ENCODE measurements at places on chromosomes 4 and X.
A peak's percentile ranks its signal among the peaks of the same experiment; 100 is the strongest.

DNA sequence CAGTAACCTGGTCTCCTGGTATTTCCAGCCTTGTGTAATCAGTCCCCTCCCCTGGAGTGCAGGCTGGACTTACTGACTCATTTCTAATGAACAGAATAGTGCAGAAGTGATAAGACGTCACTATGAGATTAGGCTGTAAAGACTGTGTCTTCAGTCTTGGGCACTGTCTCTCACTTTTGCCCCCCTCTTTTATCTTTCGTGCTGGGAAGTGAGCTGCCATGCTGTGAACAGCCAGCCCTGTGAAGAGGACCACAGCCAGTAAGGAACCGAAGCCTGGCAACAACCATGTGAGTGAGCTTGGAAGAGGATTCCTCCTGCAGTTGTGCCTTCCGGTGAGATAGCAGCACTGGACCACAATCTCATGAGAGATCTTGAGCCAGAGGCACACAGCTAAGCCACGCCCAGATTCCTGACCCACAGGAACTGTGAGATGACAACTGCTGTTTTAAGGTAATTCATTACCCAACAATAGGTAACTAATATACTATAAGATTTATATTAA is 67.5 kb upstream of the GPR34 start:
- DNase-seq = peak; percentile 76

DNA sequence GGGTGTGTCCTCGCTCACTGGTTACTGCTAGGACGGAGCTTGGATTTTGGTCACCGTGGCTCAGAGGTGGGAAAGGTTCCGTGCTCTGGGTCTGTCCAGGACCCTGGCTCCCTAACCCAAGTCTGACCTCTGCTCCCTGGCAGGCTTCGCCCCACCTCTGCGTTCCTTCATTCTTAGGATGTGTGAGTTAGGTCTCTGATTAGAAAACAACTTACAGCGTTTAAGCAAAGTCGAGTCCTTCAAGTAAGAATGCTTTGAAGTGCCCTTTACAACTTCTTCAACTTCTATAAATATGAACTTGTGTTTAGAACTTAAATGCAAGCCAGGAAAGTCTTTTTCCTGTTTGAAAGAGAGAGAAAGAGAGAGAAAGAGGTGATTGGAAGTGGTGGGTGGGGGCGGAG is 891 bp downstream of the TLR2 start:
- no peak for DNase-seq

DNA sequence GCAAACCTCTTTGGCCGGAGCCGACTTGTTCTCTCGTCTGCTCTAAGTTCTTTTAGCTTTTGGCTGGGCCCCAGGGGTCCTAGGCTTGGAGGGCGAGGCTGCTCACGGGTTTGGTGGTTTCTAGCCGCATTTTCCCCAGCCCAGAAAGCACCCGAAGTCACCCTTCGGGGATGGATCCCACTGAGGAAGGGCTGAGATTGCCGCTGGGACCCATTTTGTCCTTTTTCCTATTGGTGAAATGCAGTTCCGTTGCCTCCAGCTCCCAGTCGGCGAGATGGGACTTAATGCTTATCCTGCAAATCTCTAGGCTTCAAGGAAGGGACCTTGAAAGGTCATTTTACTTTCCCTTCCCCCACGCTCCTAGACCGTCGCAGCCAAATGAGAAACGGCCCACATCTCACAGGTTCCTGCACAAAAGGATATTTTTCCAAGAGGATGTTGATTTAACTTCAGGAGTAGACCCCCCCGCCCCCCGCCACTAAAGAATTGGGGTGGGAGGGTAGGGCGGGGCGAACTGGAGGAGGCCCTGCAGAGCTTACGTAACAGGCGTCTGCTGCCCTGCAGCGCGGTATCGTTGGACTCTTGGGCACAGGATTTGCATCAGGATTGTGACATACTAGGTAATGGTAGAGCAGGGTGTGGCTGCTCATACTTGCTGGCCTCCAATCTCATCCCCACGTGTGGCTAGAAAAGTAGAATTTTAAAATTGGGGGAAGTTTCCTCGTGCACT is 564 bp downstream of the PGK1 start:
- DNase-seq = peak; percentile 33

DNA sequence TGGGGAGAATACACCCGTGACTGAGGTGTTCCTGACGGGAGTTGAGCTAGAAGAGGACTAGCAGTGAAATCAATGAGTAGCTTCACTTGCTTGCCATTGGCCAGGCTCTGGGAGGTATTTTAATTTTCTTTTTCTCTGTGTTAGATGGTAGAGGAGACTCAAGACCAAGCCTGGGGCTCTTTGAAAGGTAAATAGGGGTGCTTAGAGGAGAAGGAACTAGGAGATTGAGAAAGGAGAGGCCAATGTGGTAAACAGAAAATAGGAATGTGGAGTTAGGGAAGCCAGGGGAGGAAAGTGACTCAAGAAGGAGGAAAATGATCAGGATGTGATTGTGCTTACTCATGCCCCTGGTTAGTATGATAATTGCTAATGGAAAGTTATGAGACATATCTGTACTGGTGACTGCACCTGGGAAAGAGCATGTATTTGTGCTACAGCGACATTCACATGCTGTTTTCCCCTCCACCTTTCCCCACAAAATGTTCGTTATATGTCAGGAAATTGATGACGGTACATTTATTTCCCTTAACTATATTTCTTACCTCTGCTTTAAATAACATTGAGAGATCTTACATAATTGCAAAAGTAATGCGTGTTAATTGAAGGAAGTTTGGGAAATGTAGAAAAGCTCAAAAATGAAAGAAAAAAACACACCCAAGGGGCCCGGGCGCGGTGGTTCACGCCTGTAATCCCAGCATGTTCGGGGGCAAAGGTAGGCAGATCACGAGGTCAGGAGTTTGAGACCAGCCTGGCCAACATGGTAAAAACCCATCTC is 16.9 kb upstream of the LRBA start:
- DNase-seq = peak; percentile 2

DNA sequence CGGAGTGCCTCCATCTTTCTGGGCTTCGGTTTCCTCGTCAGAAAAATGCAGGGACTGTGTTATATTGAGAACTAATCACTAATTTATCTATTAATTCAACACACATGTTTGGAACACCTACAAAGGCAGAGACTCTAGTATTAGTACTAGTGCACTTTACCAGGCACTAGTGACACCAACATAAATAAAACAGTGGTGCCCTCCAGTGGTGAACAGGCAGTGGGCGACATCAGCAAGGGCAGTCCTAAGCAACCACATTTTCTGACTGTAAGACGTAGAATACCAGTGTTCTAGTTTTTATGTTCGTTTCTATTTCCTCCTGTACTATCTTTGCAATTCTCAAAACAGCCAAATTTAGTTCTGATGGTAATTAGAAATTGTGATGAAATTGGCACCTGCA is 69.1 kb upstream of the UCP1 start:
- DNase-seq = peak; percentile 40

DNA sequence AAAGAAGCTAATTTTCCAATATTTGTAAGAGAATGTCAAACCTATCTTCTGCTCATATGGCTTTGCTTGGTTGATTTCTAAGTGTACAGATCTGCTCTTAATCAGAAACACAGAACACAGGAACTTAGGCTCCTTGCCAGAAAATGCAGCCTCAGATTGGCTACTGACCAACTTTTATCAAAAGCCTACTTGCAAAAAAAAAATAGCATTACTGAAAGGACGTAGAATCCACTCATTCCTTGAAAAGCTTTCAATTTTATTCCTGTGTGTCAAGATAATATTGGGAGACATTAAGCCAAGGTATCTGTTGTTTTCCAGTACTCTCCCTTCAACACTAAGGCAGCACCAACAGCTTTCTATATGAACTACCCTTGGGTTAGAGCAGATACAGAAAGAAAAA is 127.6 kb upstream of the INTU start:
- no peak for DNase-seq

DNA sequence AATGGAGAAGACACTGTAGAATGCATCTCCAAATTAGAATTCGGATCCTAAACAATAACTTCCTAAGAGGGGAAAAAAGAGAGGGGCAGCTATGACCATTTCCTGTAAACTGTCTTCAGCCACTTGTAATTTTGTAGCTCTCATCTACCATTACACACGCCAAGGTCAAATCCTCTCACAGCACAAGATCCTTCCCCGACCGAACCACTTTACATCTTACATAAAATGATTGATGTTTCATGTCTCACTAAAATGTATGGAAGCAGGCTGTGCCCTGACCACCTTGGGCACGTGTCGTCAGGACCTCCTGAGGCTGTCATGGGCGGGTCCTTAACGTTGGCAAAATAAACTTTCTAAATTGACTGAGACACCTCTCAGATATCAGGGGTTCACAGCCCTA is 24.1 kb upstream of the PBDC1 start:
- DNase-seq = peak; percentile 27

GRCh38 chr4:102598086-102598761 is 97.1 kb downstream of the NFKB1 start:
- no peak for DNase-seq

DNA sequence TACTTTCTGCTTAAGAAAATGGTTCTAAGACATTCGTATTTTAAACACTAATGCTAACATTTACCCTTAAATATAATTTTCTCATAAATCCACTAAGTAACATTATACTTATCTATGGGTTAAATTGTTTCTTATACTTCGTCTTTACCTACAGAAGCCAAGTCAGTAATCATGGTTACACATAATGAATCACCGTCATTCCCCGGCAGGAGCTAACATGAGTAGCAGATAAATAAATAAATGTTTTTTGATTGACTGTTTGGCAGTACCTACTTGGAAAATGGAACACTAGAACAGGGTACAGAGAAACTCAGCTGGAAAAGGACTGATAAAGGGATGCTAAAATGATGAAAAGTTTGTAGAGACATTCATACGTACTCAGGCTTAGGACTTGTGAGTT is 430.4 kb downstream of the ACTRT1 start:
- no peak for DNase-seq

DNA sequence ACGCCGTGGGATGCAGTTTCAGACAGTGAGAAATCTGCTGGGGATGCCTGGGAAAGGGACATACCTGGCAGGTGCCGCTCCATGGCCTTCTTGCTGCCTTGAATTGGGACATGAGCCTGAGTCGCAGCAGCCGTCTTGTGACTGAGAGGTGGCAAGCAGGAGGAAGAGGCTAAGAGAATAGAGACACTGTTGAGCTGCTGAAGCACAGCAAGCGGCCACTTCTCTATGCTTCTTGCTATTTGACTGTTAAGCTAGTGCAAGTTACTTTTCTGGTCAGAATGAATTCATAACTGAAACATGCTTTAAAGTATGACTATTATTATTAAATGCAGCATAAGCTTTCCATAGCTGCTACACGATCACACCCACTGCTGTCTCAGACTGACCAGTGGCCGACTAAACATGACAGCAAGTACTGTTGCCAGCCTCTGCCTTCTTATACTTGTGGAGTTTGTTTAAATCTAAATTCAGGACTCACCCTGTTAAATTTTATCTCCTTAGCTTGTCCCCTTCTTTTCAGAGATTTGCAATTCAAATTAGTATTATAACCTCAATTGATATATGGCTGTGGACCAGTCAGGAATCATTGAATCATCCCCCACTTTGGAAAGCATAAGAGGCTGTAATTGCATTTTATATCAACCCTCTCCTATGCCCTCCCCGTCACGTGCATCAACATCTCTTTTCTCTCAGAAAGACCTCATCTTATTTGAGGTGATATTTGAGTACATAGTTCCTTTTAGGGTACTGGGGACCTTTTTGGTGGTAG is 24.8 kb upstream of the ACSL1 start:
- DNase-seq = no peak

DNA sequence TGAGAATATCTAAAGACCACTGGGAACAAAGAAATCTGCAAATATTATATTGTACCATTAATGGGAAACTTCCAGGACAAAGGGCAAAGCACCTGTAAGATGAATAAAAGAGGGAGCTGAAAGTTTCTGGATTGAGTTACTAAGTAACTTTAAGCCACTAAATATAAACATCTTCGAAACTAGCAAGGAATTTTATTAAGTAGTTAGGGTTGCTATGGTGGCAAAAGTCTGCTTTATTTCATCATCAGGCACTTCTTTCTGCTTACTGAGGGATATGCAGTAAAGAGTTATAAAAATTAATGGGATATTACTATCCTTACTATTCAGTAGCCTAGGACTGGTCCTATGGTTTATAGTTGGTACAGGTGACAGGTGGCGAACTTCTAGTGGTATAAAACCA is 33.0 kb downstream of the SMARCA1 start:
- DNase-seq = no peak

DNA sequence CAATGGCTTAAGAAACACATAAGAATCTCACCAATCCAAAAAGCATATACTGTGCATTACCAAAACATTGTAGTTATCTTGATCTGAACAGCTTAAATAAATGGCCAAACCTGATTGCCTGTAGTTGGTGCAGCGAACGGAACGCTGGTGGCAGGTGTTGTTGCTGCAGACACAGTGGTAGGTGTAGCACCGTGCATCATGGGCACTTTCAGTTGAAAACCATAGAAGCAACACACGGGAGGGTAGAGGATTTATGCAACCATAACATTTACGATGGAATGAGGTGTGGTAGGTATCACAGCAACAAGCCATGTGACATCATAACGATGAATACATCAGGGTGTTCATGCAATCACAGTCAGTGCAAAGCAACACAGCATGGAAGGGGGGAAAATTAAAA is 106.8 kb downstream of the MBNL3 start:
- no peak for DNase-seq

DNA sequence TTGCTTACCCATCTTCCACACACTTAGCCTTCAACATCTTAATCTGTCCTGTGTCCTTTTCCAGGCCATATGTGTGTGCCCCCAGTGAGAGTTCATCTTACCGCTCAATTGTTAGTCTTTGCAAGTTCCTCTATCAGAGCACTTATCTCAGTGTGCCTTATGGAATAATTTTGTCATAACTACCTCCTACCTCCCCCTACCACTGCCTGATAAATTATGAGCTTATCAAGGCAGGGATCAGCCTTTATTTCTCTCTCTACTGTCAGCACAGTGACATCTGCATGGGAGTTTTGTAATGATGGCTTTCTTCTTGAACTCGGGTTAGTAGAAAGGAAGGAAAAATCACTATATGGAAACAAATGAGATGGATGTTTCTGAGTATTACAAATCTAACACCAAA is 53.2 kb downstream of the MTM1 start:
- DNase-seq = no peak

- no peak for DNase-seq
Measured at GRCh38 chr4:152041295-152041694, 280.5 kb upstream of the GATB start.

GRCh38 chrX:12162420-12162819 is 24.1 kb downstream of the FRMPD4 start:
- DNase-seq = no peak
